ENCODE measurements at places on chromosomes 1 and 21.

DNA sequence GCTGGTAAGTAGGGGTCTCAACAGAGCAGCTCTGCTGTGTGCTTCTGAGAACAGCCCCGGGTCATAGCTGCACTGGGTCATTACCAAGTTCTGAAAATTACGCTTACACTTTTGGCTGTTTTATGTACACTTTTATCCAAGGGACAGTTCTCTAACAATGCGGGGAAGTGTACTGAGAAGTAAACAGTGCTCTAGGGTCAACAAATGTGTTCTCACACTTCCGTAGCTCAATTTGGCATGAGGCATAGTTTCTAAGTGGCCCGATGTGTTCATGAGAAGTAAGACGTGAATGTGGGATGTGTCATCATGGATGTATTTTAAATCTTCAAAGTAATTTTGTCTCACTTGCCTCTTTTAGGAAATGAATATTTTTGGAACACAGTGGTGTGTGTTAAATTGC is 10.9 kb upstream of the VAMP3 start:
- H3K4me1 ChIP-seq, result no peaks in the 10 kb centered on the region
- H3K4me3 ChIP-seq, result no peak overlapping the region
- no peak overlapping the region for H3K27ac ChIP-seq
- no peaks in the 10 kb centered on the region for H3K27me3 ChIP-seq
- H3K36me3 ChIP-seq, result no peaks in the 10 kb centered on the region

- H3K27me3 ChIP-seq, result peaks cover 23% of the 10 kb centered on the region
- H3K27ac ChIP-seq, result no peak overlapping the region
- no peaks in the 10 kb centered on the region for H3K4me1 ChIP-seq
- no peaks in the 10 kb centered on the region for H3K36me3 ChIP-seq
- DNase-seq, result no peak
Measured at GRCh38 chr1:234091876-234092275, 187.4 kb downstream of the SLC35F3 start.

DNA sequence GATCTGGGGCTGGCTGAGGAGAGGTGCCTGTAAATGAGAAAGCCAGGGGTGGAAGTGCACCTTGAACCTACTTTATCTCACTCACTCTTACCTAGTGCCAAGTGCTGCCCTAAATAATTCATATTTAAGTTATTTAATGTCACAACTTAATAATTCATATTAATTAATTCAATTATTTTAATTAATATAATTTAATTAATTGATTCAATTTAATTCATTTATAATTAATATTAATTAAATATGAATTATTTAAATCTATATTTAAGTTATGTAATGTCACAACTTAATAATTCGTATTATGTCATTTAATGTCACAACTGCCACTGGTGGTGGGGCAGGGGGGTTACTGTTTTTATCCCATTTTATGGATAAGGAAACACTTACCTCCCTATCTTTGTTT is 361.6 kb upstream of the RUNX1 start:
- no peak for DNase-seq
- H3K27me3 ChIP-seq, result no peaks in the 10 kb centered on the region
- H3K27ac ChIP-seq, result no peak overlapping the region

GRCh38 chr1:162029157-162029556 is 5.5 kb upstream of the OLFML2B start:
- no peaks in the 10 kb centered on the region for H3K4me1 ChIP-seq
- H3K4me3 ChIP-seq, result no peak overlapping the region
- no peak for DNase-seq
- no peak overlapping the region for H3K27ac ChIP-seq
- H3K36me3 ChIP-seq, result no peaks in the 10 kb centered on the region

DNA sequence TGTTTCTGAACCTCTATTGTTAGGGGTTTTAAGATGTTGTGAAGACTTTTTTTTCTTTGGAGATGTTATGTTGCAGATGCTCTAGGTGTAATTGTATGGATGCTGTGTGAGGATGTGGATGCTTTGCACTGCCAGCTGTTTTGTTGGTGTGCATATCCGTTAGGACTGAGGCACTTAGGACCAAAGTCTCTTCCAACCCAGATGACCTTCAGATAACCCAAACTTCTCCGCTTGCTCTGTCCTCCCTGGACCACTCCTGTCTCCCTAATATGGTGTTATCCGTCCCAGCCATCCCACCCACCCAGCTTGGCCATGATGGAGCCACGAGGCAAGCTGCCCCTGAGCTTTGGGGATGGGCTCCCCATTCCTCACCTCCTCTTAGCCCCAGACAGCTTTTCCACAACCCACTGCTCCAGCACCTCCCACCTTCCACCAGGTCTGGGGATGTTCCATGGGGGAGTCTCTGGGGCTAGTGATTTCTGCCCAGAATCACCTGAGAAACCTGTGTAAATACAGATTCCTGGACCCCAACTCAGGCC is 5.1 kb upstream of the LEFTY2 start:
- peaks cover 9% of the 10 kb centered on the region for H3K4me1 ChIP-seq
- no peak overlapping the region for H3K27ac ChIP-seq
- H3K27me3 ChIP-seq, result no peaks in the 10 kb centered on the region
- H3K4me3 ChIP-seq, result no peak overlapping the region

DNA sequence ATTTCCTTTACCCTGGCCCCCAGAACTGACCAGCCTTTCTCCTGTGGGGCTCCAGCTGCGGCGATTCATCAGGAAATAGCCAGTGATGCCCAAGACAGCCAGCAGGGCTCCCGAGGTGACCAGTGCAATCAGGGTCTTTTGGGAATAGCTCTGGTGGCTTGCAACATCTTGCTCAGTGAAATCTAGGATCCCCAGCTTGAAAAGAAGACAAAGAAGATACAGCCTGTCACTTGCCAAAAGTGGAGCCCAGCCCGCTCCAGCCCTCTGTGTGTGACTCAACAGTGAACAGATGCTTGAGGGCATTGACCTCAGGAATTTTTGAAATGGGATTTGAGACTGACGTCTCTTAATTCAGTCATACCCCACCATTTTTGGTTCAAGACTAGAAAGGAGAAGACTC is 22.3 kb downstream of the CD34 start:
- no peaks in the 10 kb centered on the region for H3K27me3 ChIP-seq
- DNase-seq, result peak; percentile 46
- H3K4me1 ChIP-seq, result peaks cover 96% of the 10 kb centered on the region
- peak overlapping the region; percentile 84 for H3K27ac ChIP-seq
- no peak overlapping the region for H3K4me3 ChIP-seq
- H3K36me3 ChIP-seq, result peaks cover 36% of the 10 kb centered on the region

DNA sequence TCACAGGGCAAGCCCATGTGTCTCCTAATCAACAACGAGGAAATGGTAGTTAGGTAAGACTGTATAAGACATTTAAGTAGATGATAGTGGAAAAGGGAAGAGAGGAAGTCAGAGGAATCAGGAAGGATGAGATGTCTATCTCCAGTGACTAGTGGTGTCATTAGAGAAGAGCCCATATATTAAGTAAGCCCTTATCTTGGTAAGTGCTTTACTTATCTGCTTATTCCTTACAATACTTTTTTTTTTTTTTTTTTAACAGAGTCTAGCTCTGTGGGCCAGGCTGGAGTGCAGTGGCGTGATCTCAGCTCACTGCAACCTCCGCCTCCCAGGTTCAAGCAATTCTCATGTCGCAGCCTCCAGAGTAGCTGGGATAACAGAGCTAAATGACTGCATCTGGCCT is 29.5 kb downstream of the RNF11 start:
- peaks cover 6% of the 10 kb centered on the region for H3K36me3 ChIP-seq
- no peak for DNase-seq
- H3K27me3 ChIP-seq, result no peaks in the 10 kb centered on the region
- peaks cover 81% of the 10 kb centered on the region for H3K4me1 ChIP-seq
- H3K27ac ChIP-seq, result no peak overlapping the region

- H3K4me3 ChIP-seq, result peak overlapping the region; percentile 71
- H3K27ac ChIP-seq, result peak overlapping the region; percentile 84
- H3K4me1 ChIP-seq, result peaks cover 35% of the 10 kb centered on the region
- no peaks in the 10 kb centered on the region for H3K36me3 ChIP-seq
Measured at GRCh38 chr1:202810193-202810614, 550 bp upstream of the PCAT6 start.

Data from heart left ventricle (tissue), 16 donors.